ENCODE measurements at places on chromosomes 11 and 22.

DNA sequence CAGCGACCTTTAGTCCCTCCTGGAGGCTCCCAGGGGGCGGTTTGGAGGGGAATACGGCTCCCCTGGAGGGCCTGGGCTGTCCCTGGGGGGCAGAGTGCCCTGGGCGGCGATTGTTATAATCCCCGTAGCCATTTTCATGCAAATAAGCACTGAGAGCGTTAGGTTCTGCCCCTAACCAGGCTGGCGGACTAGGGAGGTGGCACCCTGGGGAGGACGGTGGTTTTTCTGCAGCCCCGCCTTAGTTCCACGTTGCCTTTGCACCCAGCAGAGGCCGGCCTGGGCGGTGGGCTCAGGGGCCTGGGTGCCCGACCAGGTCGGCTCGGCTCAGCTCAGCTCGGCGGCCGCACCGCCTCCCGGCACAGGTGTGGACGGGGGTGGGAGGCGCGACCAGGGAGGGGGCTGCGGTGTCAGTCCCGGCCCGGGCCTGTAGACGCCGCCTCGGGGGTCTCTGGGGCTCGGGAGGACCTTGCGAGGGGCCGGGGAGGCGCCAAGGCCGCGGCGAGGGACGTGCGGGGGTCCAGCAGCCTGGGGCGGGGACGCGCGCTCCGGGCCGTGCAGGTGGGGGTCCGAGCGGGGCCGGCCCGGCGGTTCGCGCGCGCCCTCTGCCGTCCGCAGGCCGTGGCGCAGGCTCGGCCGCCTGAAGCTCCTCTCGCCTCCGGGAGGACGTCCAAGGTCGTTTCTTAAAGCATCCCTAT, 2.3 kb upstream of the DUSP8 start:
- peak; percentile 73 for DNase-seq

DNA sequence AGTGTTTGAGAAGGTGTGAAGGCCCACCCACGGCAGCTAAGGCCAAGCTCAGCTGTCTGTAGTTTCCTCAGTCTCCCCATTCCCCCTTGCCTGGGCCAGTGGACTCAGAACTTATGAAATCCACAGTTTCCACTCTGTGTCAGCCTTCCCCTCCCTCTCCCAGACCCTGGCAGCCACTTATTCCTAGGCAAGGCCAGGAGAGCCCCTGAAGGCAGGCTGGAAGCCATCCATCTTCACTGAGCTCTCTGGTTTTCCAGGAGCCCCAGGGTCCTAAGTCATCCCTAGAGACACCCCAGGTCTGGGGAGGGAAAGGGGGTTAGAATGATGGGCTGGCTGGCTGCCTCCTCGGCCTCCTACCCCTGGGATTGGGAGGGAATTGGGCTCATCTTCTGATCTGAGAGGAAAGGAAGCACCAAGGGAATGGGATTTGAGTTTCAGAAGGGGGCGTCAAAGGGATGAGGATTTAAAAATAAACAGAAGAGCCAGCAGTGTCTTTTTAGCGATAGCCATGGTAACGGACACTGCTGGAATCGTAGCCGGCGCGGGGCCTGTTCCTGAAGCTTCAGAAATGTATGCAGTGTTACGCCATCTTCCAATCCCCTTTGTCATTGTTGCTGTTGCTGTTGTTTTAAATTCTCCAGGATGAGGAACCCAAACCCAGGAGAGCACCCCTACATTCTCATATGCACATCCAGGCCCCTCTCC, 561.1 kb upstream of the CADM1 start:
- DNase-seq = no peak

- DNase-seq = no peak
These were observed 8.5 kb upstream of the GRAMD1B start for GRCh38 chr11:123421589-123421988.

GRCh38 chr11:121372028-121372427, 79.5 kb downstream of the SC5D start:
- DNase-seq = no peak

GRCh38 chr22:35523167-35523947, 17.3 kb upstream of the RASD2 start:
- no peak for DNase-seq

Data from cardiac muscle cell (in vitro differentiated cells and primary cell).